CD4-positive, alpha-beta T cell treated with Interferon gamma for 1 hour (primary cell): ENCODE measurements at places on chromosomes 2 and 18.

GRCh38 chr2:38709567-38710194, 41.5 kb downstream of the SRSF7 start:
- peak; percentile 9 for DNase-seq

DNA sequence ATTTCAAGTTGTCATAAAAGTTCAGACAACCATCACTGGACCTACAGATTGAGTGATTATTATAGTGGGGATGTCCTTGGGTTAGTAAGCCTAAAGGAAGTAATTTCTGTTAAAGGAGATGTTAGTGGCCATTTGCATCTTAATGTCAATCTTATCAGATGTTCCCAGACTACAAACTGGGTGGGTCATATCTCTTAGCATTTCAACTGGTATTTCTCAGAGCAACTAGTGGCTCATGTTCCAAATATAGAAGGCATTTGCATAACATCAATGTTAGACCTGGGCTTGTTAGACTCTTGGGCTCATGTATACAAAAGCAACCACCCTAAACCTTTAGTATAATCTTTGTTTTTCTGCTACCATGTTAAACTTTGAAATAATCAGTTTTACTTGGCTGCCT, 17.9 kb downstream of the PLEKHA3 start:
- DNase-seq, result no peak

DNA sequence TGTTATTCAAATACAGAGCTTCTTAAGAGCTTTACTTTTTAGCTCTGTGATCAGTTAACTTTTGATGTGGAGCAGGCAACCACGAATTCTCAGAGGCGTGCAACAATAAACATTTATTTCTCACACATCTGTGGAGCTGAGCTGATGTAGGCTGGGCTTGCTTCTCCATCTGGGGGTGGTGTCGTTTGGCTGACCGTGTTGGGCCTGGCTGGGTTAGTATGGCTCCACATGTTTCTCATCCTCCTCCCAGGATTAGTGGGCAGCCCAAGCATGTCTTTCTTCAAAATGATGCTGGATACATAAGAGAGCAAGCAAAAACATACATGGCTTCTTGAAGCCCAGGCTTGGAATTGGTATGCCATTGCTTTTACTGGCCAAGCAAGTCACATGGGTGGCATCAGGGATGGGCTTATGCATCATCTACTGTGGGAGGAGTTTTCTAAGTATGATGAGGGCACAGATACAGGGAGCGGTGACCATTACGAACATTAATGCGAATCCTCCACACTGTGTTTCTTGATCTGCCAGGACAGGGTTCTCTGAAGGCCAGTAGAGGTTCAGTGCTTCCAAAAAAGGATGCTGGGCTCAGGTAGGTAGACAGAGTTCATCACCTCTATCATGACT, 157.0 kb upstream of the TNP1 start:
- no peak for DNase-seq

- no peak for DNase-seq
Observed at GRCh38 chr2:54476852-54477251, 20.7 kb downstream of the SPTBN1 start.

- no peak for DNase-seq
Observed at GRCh38 chr2:26442707-26443106, 35.2 kb downstream of the OTOF start.

GRCh38 chr2:46878886-46879285, 36.7 kb downstream of the MCFD2 start:
- no peak for DNase-seq

- no peak for DNase-seq
Observed at GRCh38 chr2:162126527-162126926, 25.5 kb downstream of the GCG start.

DNA sequence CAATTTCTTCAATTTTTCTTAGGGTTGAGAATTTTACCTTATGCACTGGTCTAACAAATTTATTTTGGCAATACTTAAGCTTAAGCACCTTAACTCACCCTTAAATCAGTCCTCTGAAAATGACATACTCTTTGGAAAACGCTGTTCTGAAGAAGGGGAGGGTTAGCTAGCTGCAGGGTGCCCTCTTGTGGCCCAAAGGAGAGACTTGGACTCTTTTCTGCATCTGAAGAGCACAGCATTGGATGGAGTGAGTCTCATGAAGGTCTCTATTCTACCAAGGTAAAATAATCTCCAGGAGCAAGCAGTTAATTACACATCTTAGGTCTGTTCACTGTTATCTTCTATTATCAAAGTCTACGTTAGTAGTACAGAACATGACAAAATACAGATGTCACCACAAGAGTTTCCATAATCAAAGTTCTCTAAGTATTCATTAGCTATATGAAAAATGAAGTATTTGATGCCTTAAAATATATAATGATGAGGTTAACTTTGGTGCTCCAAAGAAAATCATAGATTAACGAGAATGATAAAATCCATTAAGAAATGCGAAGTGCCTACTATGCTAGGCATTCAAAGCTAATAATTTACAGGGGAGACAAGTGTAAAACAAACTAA, 24.4 kb downstream of the PUM2 start:
- DNase-seq, result peak; percentile 33

GRCh38 chr2:84899304-84900204, 5.9 kb upstream of the TMSB10 start:
- DNase-seq, result no peak

GRCh38 chr2:48369971-48370370, 160.0 kb upstream of the STON1 start:
- no peak for DNase-seq

GRCh38 chr2:31004257-31004656, 134.0 kb downstream of the GALNT14 start:
- no peak for DNase-seq

DNA sequence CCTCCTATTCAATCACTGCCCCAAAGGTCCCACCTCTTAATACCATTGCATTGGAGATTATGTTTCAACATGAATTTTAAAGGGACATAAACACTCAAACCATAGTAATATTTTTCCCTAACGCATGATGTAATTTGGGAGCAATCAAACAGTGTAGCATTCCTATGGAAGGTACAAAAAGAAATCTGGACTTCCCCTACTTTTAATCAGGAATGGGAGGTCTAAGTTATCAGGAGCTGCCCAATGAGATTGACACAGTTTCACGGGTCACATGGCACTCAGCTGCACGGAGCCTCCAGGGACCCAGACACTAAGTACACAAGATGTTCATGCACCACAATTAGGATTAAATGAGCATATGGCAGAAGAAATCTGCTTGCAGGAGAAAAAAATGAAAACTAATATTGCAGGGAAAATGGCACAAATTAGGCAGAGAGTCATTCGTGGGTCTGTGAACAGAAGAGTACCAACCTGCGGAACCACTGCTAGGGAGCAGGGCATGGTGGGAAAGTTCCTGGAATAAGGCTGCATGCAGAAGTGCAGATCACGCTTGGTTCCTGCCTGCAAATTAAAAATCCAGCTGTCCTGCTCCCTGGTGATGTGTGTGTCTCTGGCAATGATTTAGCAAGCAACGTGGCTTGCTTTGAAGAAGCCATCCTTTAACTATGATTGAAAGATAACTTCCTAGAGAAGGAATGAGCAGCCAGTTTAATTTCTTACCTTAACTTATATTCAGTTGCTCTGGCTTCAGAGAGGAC, 326.6 kb upstream of the ID2 start:
- DNase-seq, result no peak

DNA sequence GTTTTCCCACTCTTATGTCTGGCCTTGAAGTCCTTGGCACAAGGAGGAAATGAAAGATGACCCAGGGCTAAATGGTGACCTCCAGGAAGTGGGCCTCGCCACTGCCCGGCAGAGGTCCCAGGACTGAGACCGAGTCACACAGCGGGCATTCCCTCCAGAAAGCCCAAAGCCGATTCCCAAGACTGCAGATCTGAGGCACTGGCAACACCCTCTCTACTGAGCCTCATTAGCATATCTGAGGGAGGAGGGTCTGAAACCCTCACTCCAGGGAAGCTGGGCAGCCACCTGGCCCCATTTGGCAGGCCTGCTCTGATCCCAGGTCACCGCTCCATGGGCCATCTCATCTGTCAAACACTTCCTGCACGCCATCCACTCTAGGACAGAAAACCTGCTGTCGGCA, 29.1 kb downstream of the FAM178B start:
- no peak for DNase-seq

GRCh38 chr2:20592106-20593071, 58.5 kb downstream of the HS1BP3 start:
- DNase-seq, result no peak

GRCh38 chr2:150219861-150220260, 267.6 kb downstream of the RND3 start:
- DNase-seq, result no peak

DNA sequence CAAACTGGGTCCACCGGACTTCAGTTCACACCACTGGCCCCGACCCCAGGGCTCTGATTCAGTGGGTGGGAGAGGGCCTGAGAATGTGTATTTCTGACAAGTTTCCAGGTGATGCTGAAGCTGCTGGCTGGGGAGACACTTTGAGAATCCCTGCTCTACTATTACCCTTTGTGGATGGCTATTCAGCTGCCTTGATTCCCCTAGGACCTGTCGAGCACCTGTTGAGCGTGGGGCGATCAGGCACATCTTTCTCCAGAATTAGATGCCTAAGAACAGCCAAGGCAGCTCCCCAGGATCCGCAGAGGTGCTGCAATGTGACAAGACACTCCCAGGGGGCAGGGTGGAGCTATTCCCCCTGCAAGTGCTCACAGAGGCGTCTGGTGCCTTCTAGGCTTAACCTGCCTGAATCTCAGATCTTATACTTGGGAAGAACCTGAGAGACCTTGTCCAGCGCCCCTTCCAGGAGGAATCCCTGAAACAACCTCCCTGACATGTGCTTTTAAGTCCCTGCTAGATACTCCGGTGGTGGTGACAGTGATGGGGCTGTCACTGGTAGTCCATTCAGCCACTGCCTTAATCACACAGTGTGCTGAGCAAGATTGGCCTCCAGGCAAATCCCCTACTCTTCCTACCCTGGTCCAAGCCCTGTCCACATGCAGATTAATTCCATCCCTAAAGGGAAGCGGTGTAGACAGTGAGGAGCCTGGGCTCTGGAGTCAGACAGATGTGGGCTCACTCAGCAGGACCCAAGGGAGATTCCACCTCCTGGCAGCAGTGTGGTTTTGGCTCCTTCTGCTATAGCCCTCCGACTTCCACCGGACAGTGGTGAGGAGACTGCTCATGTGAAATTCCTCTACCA, 43.4 kb upstream of the OTOF start:
- DNase-seq, result no peak

DNA sequence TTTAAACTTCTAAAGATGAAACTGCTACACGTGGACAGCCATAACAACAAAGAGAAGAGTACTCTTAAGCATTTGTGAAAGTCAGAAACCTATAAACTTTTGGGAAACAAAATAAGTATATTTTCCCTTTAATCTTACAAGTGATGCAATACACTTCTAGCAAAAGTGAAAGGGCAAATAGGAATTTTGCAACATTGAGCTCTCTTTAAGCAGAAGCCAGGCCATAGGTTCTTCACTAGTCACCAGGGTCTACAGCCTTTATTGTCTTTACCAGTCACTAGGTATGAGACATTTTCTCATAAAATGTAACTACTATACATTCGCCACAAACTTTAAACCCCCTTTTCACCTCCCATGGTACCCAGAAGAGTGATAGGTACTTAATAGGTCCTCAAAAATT, 37.5 kb downstream of the SCN1A start:
- DNase-seq, result no peak

- no peak for DNase-seq
Observed at GRCh38 chr2:219752726-219753125, 125.3 kb downstream of the SLC4A3 start.

GRCh38 chr2:28588292-28588670, 92.4 kb downstream of the PLB1 start:
- no peak for DNase-seq

GRCh38 chr18:36728345-36728744, 100.5 kb downstream of the TPGS2 start:
- no peak for DNase-seq

DNA sequence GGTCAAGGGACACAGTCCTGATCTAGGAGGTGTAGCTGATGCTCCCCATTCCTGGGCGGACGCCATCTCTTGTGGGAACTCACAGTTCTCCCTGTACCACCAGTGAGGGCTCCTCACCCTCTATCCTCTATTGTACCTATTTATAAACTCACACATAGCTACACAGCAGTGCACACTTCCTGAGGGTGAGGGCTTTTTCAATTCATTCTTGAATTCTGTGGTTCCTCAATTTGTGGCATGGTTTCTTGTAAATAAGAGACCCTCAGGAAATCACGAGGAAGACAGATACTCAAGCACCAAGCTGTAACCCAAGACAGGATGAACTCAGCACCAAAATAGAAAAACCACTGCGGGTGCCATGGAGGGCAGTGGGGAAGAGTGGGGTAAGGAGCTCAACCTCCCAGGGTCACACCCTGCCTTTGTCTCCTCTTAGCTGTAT, 245.9 kb upstream of the PXDN start:
- DNase-seq, result no peak

GRCh38 chr2:204973616-204974015, 428.3 kb downstream of the PARD3B start:
- DNase-seq, result no peak
